ENCODE measurements at places on chromosomes 13 and 19. TPM values are rescaled to one million over a fixed set of nuclear protein-coding genes. Genes with fewer than 3 reads are reported as not detected.
A peak's percentile ranks its signal among the peaks of the same experiment; 100 is the strongest.

GRCh38 chr13:105121221-105121620 lies 1414.2 kb downstream of the EFNB2 start:
- no peak overlapping the region for H3K27ac ChIP-seq
- H3K4me1 ChIP-seq = no peaks in the 10 kb centered on the region
- DNase-seq = no peak
- no peak overlapping the region for H3K4me3 ChIP-seq
- no peaks in the 10 kb centered on the region for H3K36me3 ChIP-seq

DNA sequence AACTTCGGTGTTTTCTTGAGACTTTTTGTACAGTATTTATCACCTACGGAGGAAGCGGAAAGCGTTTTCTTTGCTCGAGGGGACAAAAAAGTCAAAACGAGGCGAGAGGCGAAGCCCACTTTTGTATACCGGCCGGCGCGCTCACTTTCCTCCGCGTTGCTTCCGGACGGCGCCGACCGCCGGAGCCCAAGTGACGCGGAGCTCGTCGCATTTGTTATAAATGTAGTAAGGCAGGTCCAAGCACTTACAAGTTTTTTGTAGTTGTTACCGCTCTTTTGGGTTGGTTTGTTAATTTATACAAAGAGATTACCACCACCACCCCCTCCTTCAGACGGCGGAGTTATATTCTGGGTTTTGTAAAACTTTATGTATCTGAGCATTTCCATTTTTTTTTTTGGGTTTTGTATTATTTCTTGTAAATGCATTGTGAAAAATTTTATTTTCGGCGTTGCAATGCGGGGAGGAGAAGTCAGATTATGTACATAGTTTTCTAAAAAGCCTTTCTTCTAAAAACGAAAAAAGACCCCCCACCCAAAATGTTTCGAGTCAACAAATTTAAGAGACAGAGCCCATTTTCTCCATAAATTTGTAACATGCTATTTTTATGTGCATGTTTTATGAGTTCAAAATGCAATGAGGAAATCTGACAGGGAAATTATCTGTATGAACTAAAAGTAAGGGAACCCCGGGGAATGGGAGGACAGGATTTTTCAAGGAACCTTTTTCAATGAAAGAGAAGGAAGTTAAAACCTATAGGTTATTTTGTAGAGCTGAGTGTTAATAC lies 2.3 kb downstream of the SOX1 start:
- DNase-seq = no peak
- no peaks in the 10 kb centered on the region for H3K4me1 ChIP-seq
- peak overlapping the region; percentile 79 for H3K27ac ChIP-seq
- H3K36me3 ChIP-seq = peaks cover 27% of the 10 kb centered on the region
- peak overlapping the region; percentile 54 for H3K4me3 ChIP-seq
- H3K27me3 ChIP-seq = peaks cover 57% of the 10 kb centered on the region

The NLRP11 gene
- total RNA-seq = not detected

DNA sequence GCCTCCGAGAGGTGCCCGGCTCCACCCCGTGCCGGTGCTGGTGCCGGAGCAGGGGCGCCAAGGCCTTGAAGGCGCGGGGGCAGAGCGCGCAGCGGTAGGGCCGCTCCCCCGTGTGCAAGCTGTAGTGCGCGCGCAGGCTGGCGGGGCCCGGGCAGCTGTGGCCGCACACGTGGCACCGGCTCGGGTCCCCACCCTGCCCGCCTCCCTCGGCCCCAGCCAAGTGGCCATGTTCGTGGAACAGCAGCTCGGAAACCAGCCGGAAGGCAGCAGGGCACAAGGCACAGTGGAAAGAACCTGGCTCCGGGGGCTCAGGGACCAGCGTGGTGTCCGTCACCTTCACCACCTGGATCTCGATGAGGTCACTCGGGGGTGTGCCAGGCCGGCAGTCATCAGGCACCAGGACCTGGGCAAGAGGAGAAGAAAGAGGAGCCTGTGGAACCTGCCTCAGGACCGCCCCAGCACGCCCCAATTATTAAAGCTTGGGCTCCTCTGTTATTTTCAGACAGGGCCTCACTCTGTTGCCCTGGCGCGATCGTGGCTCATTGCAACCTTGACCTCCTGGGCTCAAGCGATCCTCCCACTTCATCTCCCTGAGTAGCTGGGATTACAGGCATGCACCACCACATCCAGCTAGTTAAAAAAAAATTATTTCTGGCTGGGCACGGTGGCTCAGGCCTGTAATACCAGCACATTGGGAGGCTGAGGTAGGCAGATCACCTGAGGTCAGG lies 2.0 kb downstream of the ZNF784 start:
- no peak overlapping the region for H3K27ac ChIP-seq
- no peak for DNase-seq
- H3K36me3 ChIP-seq = peaks cover 26% of the 10 kb centered on the region

- H3K36me3 ChIP-seq = no peaks in the 10 kb centered on the region
- H3K27ac ChIP-seq = no peak overlapping the region
- no peaks in the 10 kb centered on the region for H3K27me3 ChIP-seq
- H3K4me3 ChIP-seq = no peak overlapping the region
- peaks cover 2% of the 10 kb centered on the region for H3K4me1 ChIP-seq
- peak; percentile 77 for DNase-seq
Observed at GRCh38 chr19:7852851-7853769, 21.1 kb downstream of the PRR36 start.

DNA sequence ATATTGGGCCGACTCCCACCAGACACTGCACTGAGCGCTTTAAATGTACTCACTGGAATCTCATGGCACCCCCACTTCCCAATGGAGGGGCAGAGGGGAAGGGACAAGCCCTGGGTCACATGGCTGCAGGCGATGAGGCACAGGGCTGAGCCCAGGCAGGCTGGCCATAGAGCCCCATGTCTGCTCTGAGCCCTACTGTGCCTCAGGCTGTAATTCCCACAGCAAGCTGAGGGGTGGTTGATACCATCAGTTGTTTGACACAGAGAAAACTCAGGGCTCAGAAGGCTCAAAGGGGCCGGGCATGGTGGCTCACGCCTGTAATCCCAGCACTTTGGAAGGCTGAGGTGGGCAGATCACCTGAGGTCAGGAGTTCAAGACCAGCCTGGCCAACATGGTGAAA lies 25.1 kb downstream of the RFX1 start:
- H3K27ac ChIP-seq = peak overlapping the region; percentile 82
- H3K36me3 ChIP-seq = peaks cover 20% of the 10 kb centered on the region
- peaks cover 72% of the 10 kb centered on the region for H3K4me1 ChIP-seq
- peak overlapping the region; percentile 38 for H3K4me3 ChIP-seq
- no peak for DNase-seq

DNA sequence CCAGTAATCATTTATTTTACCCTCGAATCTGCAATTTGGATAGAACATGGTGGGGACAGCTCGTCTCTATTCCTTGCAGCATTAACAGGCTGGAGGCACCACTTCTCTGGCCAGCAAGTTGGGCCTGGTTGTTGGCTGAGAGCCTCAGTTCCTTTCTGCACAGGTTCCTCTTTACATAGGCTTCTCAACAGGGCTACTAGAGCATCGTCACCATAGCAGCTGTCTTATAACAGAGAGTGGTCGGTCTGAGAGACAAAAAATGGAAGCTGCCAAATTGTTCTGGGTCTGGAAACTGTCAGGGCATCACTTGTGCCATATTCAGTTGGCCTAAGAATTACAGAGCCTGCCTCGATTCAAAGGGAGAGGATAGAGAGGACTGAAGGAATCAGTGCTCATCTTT lies 86.7 kb downstream of the DNAJC15 start:
- H3K4me1 ChIP-seq = no peaks in the 10 kb centered on the region
- no peaks in the 10 kb centered on the region for H3K36me3 ChIP-seq
- DNase-seq = no peak
- H3K27ac ChIP-seq = no peak overlapping the region
- no peak overlapping the region for H3K4me3 ChIP-seq

DNA sequence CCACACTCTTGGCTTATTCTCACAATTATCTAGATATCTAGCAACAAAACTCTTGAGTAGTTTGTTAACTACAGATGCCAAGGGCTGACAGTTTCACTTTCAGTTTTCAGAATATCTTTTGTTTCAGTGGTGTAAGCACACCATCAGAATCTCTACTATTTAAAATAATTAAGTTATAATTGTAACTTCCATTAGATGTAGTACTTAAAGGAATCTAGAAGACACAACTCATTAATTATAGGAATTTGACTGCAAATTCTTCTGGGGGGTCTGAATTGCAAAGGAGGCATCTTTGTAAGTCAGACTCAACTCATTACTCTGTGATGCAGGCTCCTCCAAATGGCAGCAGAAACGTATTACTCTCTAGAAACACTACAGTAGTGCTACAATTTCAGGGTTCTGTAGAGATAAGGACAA lies 44.9 kb upstream of the USPL1 start:
- H3K4me1 ChIP-seq = peaks cover 43% of the 10 kb centered on the region
- peak overlapping the region; percentile 70 for H3K4me3 ChIP-seq
- peaks cover 8% of the 10 kb centered on the region for H3K27me3 ChIP-seq
- no peaks in the 10 kb centered on the region for H3K36me3 ChIP-seq

GRCh38 chr19:2475018-2475701 lies 767 bp upstream of the GADD45B start:
- H3K27ac ChIP-seq = peak overlapping the region; percentile 71
- peaks cover 23% of the 10 kb centered on the region for H3K4me1 ChIP-seq
- peaks cover 2% of the 10 kb centered on the region for H3K27me3 ChIP-seq
- H3K36me3 ChIP-seq = peaks cover 27% of the 10 kb centered on the region

The SUGT1 gene
- 48.5 TPM for total RNA-seq

DNA sequence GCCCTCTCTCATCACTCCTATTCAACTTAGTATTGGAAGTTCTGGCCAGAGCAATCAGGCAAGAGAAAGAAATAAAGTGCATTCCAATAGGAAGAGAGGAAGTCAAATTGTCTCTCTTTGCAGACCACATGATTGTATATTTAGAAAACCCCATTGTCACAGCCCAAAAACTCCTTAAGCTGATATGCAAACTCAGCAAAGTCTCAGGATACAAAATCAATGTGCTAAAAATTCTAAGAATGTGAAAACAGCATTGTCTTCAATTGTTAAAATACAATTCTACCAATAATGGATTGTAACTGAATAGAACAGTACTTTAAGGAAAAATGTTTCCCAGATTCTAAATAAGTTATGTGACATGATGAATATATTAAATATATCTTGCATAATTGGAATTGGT lies 2269.2 kb upstream of the PCDH20 start:
- no peaks in the 10 kb centered on the region for H3K27me3 ChIP-seq
- no peaks in the 10 kb centered on the region for H3K36me3 ChIP-seq
- no peaks in the 10 kb centered on the region for H3K4me1 ChIP-seq
- H3K4me3 ChIP-seq = no peak overlapping the region

DNA sequence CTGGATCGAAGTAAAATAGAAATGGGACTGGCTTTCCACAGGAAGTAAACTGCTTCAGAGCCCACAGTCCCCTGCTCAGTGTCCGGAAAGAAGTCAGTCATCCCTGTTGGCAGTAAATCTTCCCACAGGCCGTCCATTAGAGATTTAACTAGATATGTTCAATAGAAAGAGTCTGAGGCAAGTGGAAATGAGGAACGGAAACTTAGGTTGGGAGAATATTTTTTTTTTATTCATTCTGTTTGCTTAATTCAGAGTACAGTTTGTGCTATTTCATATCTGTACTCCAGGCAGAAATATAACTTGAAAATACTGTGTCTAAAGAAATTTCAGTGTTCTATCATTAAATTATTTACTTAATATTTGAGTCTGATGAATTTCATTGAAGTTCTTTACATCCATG lies 22.7 kb downstream of the SLC25A15 start:
- H3K36me3 ChIP-seq = peaks cover 18% of the 10 kb centered on the region
- H3K4me1 ChIP-seq = peaks cover 3% of the 10 kb centered on the region

- peaks cover 9% of the 10 kb centered on the region for H3K4me1 ChIP-seq
- no peak overlapping the region for H3K4me3 ChIP-seq
- DNase-seq = no peak
- no peak overlapping the region for H3K27ac ChIP-seq
Observed at GRCh38 chr19:12821761-12822160, 12.6 kb downstream of the RTBDN start.

- H3K27me3 ChIP-seq = no peaks in the 10 kb centered on the region
- no peaks in the 10 kb centered on the region for H3K36me3 ChIP-seq
- no peaks in the 10 kb centered on the region for H3K4me1 ChIP-seq
- no peak overlapping the region for H3K27ac ChIP-seq
- H3K4me3 ChIP-seq = no peak overlapping the region
Observed at GRCh38 chr19:31392464-31392863, 43.2 kb upstream of the TSHZ3 start.

The LRRC63 gene
- total RNA-seq = 2.2 TPM

GRCh38 chr13:43072394-43072793 lies 49.0 kb downstream of the DNAJC15 start:
- no peak for DNase-seq
- H3K27me3 ChIP-seq = no peaks in the 10 kb centered on the region
- H3K4me3 ChIP-seq = no peak overlapping the region
- H3K27ac ChIP-seq = no peak overlapping the region

The RASA3 gene
- 36.9 TPM for total RNA-seq

DNA sequence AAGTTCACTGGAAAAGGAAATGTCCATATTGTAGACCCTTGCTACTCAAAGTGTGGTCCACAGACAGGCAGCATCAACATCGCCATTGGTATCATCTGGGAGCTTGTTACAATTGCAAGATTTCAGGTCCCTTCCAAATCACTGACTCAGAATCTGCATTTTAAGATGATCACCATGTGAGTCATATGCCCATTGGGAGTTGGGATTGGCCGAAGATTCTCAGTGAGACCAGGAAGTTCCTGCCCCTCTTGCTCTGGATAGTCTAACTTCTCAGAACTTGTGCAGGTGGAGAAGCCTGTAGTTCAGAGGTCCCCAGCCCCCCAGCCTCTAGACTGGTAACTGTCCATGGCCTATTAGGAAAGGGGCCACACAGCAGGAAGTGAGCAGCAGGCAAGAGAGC lies 48.9 kb upstream of the URAD start:
- no peaks in the 10 kb centered on the region for H3K36me3 ChIP-seq
- no peak overlapping the region for H3K4me3 ChIP-seq
- no peak overlapping the region for H3K27ac ChIP-seq
- H3K4me1 ChIP-seq = peaks cover 4% of the 10 kb centered on the region
- peaks cover 15% of the 10 kb centered on the region for H3K27me3 ChIP-seq

- no peaks in the 10 kb centered on the region for H3K27me3 ChIP-seq
- H3K36me3 ChIP-seq = peaks cover 38% of the 10 kb centered on the region
- DNase-seq = no peak
- peaks cover 57% of the 10 kb centered on the region for H3K4me1 ChIP-seq
- H3K27ac ChIP-seq = peak overlapping the region; percentile 77
Observed at GRCh38 chr19:14439014-14439413, 5.9 kb downstream of the PKN1 start.

- H3K36me3 ChIP-seq = peaks cover 48% of the 10 kb centered on the region
- H3K4me3 ChIP-seq = no peak overlapping the region
- DNase-seq = no peak
- no peak overlapping the region for H3K27ac ChIP-seq
- no peaks in the 10 kb centered on the region for H3K4me1 ChIP-seq
- H3K27me3 ChIP-seq = no peaks in the 10 kb centered on the region
Observed at GRCh38 chr19:38711726-38712153, 32.5 kb downstream of the CAPN12 start.
